ENCODE measurements at places on chromosomes 16 and 17. TPM values are rescaled to one million over a fixed set of nuclear protein-coding genes. Genes with fewer than 3 reads are reported as not detected.
A peak's percentile ranks its signal among the peaks of the same experiment; 100 is the strongest.

Gene ZSCAN10
- not detected for total RNA-seq

Gene RTN4RL1
- total RNA-seq, result 0.12 TPM

Gene PIK3R6
- not detected for total RNA-seq

Gene ENPP7
- total RNA-seq, result not detected

Gene MPDU1
- total RNA-seq, result 216 TPM

Gene E2F4
- total RNA-seq, result 95.7 TPM

Gene CES1
- 2.2 TPM for total RNA-seq

Gene SLC5A10
- 0.27 TPM for total RNA-seq

Gene TOP3A
- total RNA-seq, result 25.2 TPM

Gene ACSM2B
- not detected for total RNA-seq

Gene ITGAX
- total RNA-seq, result 2.8 TPM

Gene PLEKHG4
- 2.2 TPM for total RNA-seq

GRCh38 chr16:64251742-64252141 is 870.1 kb downstream of the CDH11 start:
- DNase-seq, result no peak

- peak; percentile 46 for DNase-seq
These were observed 13.6 kb downstream of the PIMREG start for GRCh38 chr17:6457688-6458459.

GRCh38 chr17:38751144-38751807 is 1.3 kb upstream of the PSMB3 start:
- peak; percentile 46 for DNase-seq

- peak; percentile 77 for DNase-seq
These were observed 36.4 kb upstream of the TMEM97 start for GRCh38 chr17:28282596-28282995.

DNA sequence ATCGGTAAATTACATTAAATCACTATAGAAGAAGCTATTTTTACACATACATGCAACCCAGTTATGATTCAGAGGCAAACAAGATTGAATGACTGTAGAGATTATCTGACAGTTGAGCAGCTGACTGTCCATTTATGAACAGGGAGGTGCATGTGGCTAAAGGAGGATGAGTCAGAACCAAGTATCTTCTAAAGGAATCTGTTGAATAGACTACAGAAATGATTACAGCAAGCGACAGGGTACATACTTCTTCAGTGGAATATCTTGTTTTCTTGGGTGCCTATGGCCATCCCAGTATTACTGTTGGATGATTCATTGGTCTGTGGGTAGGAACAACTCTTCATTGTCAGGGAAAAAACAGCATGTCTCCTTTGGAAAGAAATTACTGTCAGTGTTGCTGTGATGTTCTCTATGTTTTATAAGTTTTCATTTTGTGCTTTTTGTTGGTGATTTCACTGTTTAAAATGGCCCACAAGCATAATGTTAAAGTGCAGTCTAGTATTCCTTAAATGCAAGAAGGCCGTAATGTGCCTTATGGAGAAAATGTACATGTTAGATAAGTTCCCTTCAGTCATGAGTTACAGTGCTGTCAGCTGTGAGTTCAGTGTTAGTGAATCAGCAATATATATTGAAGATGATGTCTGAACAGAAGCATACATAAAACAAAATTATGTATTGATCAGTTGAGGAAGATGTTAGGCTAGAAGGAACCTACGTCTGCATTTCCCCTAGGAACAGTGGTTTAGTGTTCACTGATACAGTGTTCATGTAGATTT is 27.0 kb downstream of the CBFB start:
- DNase-seq, result peak; percentile 96

- peak; percentile 30 for DNase-seq
These were observed 15.0 kb upstream of the MT4 start for GRCh38 chr16:56549744-56550385.

GRCh38 chr17:53273126-53273525 is 549.6 kb upstream of the KIF2B start:
- DNase-seq, result no peak

- peak; percentile 14 for DNase-seq
These were observed 1.0 kb downstream of the LITAF start for GRCh38 chr16:11585460-11586377.

- DNase-seq, result no peak
These were observed 394.1 kb upstream of the TNRC6C start for GRCh38 chr17:77564278-77564920.

- DNase-seq, result no peak
These were observed 10.1 kb upstream of the RASD1 start for GRCh38 chr17:17506181-17506741.

- no peak for DNase-seq
These were observed 13.7 kb downstream of the CLCN7 start for GRCh38 chr16:1461146-1461545.

DNA sequence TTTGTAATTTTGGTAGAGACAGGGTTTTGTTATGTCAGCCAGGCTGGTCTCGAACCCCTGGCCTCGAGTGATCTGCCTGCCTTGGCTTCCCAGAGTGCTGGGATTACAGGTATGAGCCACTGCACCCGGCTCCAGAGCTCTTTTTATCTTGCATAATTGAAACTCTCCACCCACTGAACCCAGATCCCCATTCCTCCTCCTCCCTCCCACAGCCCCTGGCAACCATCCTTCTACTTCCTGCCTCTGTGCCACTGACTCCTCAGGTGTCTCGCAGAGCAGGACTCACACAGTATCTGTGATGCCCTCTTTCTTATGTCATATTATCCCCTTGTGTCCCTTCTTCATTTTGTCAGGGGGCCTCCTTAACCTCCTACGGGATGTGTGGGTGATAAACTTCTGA is 340.7 kb downstream of the SLC39A11 start:
- DNase-seq, result no peak

DNA sequence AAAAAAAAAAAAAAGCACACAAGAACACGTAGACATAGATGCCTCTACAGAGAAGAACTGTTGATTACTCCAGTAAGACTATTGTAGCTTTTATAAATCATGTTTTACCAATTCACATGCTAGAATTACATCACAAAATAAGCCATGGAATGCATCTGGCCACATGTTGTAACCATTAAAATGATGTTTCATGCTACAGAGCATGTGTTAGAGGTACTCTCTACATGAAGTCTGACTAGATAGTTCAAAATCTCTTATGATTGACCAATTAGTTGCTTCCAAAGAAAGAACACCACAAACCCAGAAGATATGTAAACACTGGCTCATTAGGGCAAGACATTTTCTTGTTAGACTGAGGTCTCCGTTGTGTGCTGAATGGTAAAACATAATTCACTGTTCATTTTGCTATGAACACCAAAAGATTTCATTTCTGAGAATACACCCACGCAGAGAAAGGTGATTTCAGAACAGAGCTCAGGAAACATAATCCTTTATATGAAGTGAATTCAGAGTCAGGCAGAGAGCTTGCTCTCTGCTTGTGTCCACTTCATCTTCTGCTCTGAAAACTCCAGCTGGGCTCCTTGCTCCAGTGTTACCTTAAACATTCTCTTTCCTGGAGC is 411.4 kb upstream of the SOX9 start:
- peak; percentile 3 for DNase-seq

DNA sequence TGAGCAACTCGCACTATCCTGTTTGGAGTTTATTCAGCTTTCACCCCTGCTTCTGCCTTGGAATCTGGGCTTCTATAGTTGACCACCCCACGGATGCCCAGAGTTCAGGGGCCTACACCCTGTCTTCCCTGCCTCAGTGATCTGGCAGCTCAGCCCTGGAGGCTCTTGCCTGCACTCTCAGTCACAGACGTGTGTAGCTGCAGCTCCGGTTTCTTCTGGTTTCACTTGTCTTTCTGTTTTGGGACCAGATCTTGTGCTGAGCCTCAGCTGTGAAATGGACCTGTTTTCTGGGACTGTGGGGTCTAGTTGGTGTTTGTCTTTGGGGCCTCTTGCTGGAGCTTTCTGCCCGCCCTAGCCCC is 5.8 kb downstream of the GPT2 start:
- no peak for DNase-seq

DNA sequence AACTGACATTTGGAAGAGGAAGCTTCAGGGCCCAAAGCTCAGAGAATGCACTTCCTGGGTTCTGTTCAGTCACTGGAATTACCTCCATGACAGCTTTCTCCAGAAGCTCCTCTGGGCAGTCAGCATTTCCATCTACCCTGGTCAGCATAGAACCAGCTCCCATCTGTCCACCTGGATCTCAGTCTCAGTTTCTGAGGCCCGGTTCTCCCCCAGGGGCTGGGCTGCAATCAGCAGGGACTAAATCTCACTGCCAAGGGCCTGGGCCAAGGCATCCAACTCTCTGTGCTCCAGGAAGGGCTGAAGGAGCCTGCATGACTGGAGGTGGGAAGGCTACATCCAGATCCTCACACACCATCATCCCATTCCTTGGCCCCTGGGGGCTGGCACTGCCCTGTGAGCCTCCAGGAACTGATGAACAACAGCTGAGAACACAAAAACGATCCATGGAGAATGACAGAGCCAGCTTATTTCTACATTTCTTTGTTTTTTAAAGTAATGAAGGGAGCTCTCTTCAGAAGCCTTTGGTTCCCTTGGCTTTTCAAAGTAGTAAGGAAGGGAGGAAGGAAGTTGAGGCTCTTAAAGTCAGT is 66.3 kb upstream of the MRTFB start:
- no peak for DNase-seq

DNA sequence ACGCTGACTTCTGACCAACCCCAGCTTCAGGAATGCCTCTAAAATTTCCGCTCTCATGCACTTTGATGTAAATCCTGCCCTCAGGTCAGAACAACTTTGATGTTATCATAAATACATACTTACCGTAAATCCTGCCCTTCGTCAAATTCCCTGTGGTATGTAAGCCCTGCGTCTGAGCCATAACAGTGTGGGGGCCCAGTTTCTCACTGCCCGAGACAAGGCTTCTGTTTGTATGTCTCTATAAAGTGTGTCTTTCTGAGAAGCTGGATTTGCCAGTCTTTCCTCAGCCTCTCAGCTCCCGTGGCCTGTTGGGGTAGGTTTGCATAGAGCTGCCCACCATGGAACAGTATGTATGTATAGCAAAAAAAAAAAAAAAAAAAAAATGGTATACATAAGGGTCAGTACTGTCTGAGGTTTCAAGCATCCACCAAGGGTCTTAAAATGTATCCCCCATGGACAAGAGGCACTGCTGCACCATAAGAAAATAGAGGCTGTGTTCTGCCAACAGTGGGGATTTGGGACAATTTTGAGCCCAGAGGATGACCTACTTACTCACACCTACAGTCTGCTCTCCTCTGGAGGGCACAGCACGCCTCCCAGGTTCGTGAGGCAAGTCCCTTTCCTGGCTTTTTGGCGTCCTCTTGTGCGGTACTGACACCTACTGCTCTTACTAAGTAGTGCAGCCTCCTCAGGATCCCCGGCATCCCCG is 17.5 kb downstream of the PRMT7 start:
- peak; percentile 86 for DNase-seq
